ENCODE measurements at places on chromosomes 3 and 15. TPM values are rescaled to one million over a fixed set of nuclear protein-coding genes. Genes with fewer than 3 reads are reported as not detected.

DNA sequence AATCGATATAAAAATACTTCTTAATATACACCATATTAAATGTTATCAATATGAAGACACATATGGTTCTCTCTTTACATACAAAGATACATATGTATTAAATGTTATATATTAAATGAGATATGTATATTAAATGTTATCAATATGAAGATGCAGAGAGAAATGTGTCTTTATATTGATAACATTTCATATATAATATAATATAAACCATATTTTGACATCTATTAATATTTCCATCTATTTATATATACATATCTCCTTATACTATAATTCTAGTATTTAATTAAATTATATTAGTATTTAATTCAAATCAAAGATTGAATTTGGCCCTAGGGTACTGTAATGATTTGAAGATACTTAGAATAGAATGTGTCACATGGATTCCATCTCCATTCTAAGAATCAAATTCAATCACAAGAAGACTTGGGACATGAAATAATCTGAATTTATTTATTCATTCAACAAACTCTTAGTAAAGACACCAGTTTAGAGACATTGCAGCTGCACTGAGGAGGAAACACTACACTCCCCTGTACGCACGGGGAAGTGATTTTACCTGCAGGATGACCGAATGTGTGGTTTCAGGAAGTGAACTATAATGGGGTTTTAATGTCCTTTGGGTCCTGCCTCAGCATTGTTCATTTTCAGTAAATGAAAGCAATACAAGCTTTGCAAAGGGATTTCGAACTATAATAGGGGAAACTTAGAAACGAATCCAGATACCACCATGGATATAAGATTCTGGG lies 365.1 kb downstream of the MECOM start:
- no peak for DNase-seq

DNA sequence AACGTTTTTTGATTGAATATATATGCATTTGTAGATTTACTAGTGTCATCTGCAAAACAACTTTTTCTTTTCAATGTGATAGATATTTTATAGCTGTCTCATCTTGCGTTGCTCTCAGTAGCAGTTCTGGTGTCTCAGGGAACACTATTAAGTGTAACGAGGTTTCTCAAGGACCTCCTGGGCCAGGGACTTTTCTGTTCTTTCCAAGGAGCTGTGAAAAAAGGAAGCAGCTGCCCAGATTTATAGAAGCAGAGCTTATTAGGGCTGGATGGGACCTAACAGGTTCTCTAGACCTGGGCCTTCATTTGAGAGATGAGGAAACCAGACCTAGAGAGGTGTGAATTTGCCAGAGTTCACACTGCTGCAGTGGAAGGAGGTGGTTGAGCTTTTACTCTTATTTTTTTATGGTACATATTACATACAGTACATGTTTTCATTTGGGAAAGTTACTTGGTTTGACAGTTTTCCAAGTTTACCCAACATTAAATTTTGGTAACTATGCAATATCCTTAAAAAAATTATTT lies 16.1 kb downstream of the MAP2K1 start:
- DNase-seq: no peak

DNA sequence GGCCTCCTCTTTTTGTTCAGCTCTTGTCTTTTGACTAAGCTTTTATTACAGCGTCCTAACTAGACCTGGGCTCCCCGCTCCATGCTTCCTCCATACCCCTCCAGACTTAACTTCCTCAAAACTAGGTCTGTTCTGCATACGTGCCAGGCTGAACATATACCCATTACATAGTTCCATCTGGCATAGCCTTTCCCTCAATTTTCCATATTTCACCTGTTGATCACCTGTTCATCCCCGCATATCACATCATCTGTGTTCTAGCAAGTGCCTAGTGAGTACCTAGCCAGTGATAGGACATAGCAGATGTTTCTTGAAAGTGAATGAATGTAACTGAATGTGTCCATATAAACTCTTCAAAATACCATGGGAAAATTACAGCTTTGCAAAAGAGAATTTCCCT lies 36.0 kb downstream of the PARP14 start:
- no peak for DNase-seq

DNA sequence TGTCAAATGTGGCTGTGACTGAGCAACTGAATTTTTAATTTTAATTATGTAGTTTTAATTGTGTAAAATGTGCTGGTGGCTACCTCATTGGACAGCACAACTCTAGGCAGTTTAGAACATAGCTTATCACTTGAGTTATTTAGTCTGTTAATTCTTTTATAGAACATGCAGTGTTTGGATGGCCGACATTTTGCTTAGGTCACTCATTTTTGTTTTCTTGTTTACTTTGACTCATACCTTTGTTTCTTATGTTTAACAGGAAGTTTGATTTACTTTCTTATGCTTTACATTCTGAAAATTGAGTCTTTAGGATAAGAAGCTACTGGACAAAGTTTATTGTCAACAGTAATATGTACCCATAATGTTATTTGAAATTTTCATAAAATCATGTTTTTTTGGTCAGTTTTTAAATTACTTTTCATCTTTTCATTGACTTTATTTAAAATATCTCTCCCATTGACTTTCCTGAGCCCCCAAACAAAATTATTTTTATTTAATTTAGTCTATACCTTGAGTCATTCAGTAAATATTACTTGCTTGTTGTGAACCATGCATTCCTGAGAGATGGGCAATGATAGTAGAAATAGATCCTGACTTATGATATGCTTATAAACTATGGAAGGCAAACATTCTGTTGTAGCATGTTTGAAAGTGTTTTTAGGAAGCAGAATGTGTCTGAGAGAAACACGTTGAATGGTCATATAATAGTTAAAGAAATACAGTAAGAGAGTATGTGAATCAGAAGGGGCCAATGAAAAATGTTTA lies 60.6 kb downstream of the TCF12 start:
- DNase-seq: no peak

GRCh38 chr3:43223670-43224364 lies 62.5 kb upstream of the SNRK start:
- no peak for DNase-seq

- no peak for DNase-seq
Measured at GRCh38 chr15:78737187-78737820, 74.0 kb downstream of the ADAMTS7 start.

- DNase-seq: no peak
Measured at GRCh38 chr15:42349186-42349585, 10.1 kb upstream of the CAPN3 start.

DISP2 gene
- total RNA-seq: not detected

LRRK1 gene
- 73.3 TPM for total RNA-seq

TTLL13 gene
- total RNA-seq: not detected

ZNF80 gene
- not detected for total RNA-seq

MYO9A gene
- total RNA-seq: 70.4 TPM
